Stimulated activated CD4-positive, alpha-beta T cell treated with anti-CD3 and anti-CD28 coated beads, Interleukin-2, amount 100 ng/mL, for 4 hours (primary cell): ENCODE measurements at places on chromosomes 6 and 20.

DNA sequence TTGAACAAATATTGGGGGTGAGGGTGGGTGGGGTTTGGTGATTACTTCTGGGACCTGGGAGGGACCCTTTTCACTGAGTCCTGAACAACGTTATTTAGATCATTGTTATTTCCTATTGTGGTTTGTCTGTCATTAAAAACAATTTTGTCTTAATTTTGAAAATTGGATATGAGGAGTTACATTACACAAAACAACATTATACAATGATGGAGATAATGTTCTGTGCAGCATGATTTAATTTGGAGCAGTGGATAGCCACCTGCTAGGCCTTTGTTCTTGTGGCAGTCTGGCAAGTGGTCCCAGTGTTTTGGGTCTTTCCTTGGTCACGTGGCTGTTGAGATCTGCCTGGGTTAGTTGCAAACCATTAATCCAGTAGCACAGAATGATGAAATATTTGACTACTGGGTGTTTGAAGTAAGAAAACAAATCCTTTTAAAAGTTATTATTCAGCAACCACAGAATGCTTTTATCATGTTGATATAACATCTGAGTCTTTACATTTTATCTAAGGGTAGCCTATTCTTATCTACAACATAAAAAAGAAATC is 172.8 kb downstream of the CDKAL1 start:
- DNase-seq: no peak

GRCh38 chr6:126682440-126682839 is 342.5 kb downstream of the CENPW start:
- no peak for DNase-seq

DNA sequence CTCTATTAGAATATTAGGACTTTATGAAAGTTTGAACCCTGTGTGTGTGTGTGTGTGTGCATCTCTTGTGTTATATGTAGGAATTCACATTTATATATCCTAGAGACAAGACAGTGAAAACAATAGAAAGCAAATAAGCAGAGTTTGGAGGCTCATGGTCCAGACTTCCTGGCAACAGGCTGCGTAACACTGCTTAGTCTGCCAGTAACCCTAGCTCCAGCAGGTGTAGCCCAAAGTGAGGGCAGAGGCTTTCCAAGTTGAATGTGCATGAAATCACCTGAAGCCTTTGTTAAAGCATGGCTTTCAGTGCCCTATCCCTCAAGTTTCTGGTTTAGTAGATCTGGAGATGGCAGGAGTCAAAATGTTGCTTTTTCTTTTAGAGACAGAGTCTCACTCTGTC is 569.9 kb downstream of the KIF16B start:
- no peak for DNase-seq

- no peak for DNase-seq
These were observed 363.2 kb upstream of the FLRT3 start for GRCh38 chr20:14700639-14700960.

- no peak for DNase-seq
These were observed 672 bp downstream of the CARMIL1 start for GRCh38 chr6:25279748-25280343.

- DNase-seq: no peak
These were observed 26.4 kb downstream of the CD40 start for GRCh38 chr20:46144432-46145025.

DNA sequence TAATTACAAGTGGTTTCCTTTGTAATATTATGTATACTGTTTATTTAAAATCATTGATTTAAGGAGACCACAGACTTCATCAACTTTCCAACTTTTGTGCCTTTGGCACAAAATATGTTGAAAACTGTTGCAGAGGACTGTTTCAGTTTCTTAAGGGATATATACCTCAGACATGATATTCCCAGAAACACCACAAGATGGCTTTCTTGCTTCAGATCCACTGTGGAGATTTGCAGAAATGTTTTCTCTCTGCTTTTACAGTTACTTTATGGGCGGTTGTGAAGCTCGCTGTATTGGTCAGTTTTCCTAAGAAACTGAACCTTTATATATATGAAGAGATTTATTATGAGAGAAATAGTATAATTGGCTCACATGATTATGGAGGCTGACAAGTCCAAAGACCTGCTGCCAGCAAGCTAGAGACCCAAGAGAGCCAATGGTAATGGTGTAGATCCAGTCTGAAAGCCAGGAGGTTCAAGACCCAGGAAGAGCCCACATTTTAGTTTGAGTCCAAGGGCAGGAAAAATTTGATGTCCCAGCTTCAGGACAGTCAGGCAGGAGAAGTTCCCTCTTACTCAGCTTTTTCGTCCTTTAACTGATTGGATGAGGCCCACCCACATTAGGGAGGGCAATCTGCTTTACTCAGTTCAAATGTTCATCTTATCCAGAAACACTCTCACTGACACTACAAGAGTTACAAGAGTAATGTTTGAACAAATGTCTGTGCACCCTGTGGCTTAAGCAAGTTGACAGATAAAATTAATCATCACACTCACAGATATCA is 12.8 kb downstream of the ME1 start:
- DNase-seq: no peak

DNA sequence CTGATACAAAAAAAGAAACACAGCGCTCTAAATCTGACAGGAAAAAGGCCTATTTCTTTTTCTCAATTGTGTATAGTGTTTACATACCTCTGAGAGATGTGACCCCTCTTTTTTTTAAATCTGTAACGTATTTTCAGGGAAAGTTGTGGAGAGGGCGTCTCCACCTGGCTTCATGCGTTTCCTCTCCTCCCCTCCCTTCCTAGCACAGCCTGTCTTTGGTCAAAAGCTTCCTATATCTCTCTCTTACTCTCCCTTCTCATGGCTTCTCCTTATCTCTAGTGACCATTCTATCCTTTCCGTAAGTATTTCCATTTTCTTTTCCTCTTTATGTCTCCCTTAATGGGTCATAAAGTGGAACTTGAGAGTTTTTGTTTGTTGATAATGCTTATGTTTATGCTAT is 458.9 kb downstream of the HACE1 start:
- no peak for DNase-seq

DNA sequence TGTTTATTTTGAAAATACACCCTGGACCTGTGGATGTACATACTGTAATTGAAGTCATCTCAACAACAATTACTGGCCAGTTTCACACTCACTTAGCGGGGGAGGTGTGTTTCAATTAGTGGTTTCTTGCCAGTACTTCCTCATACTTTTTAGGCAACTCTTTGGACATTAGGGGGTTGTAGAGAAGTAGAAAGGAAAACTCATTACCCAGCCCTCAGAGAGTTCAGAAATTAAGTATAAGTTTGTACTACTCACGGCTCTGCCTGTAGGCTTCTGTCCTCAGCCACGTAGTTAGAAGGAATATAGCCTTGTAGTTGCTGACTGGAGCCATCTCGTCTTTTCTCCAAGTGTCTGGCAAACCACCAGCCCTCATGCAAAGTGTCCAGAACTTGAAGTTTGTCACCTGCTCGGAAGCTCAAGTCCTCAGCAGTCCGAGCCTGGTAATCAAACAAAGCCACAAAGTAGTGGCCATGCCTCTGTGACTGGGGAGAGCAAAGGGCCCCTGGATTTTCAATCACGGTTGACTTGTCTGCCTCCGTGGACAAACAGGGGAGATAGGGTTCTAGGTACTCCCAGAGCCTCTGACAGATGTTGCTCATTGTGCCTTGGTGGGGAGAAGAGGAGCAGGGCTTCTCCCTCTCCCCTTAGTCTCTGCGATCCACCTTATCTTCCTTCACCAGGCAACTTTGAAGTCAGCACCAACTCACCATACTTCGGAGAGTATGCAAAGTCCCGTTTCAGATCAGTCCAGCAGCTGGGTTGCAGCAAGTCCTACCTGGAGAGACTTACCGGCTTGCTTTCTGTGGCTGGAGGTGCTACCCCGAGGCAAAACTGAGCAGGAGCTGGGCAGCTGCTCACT is 749 bp downstream of the FRK start:
- no peak for DNase-seq

DNA sequence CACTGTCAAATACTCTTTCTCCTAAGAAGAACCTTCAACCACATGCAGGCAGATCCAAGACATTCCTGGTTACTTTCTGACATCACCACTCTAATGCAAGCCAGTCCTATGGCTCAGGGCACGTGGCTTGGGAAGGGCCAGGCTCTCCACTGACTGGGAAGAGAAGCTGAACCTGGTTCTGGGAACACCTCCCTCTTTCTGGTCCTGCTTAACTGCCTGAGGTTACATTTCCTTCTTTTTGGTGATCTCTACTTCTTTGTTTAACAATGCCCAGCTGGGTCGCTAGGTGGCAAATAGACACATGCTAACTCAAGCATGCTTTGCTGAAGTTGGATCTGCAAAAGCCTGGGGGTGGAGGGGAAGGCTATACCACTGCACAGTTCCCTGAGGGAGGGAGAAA is 249.8 kb downstream of the GMDS start:
- no peak for DNase-seq

DNA sequence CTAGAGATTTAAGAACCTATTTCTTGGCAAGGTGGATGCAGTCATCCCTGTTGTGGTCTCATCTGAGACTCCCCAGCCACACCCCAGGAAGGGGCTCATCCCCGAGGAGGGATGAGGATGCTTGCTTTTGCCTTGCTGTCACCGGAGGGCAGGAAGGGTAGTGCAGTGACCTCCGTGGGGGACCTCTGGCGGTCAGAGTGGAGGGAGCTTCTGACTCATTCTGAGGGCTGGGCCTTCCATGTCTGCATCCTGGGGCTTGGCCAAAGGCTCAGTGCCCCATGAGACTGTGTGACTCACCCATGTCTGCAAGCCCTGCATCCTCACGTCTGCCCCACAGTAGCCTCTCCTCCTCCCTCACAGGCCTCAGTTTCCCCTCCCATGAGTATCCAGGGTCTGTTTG is 38.7 kb downstream of the UQCC2 start:
- no peak for DNase-seq

- no peak for DNase-seq
These were observed 58.0 kb downstream of the SHPRH start for GRCh38 chr6:145906144-145906543.

DNA sequence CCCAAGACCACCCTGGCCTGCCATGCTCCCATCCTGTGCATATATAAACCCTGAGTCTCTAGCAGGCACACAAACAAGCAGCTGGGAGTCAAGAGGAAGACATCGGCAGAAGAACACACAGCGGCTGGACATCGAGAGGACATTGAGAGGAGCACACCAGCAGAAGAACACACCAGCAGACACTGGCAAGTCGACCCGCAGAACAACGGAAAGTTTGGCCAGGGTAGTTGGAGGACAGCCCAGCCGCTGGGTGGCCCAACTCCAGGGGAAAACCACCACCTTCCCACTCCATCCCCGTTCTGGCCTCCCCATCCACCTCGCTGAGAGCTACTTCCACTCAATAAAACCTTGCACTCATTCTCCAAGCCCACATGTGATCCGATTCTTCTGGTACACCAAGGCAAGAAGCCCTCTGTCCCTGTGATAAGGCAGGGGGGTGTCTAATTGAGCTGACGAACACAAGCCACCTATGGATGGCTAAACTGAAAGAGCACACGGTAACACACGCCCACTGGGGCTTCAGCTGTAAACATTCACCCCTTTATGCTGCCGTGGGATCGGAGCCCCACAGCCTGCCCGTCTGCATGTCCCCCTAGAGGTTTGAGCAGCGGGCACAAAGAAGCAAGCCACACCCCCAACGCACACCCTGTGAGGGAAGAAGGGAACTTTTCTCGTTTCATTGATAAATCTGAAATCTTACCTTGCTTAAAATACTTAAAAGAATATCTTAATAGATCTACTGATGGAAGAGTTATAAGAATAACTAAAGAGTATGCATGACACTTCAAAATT is 13.8 kb downstream of the TMX4 start:
- DNase-seq: no peak

GRCh38 chr20:387520-387919 is 7.0 kb downstream of the TRIB3 start:
- DNase-seq: no peak

GRCh38 chr20:56631990-56632327 is 2.9 kb downstream of the TFAP2C start:
- no peak for DNase-seq

DNA sequence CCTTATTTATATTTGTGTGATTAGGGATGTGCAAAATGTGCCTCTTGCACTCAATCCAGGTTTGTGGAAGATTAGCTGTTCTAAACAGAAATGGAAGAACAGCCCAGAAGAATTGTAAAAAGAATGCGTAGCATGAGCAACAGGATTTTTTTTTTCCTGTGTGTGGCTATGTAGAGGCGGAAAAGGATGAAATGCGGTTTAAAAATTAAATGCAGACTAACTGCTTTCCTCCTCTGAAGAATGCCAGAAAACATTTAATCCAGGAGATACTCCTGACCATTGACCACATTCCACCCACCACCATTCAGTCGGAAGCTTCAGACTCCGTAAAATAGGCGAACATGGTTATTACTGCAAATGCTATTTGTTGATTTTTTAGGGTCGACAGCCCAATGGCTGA is 83.4 kb downstream of the BMP6 start:
- no peak for DNase-seq

- peak; percentile 76 for DNase-seq
These were observed 55.0 kb downstream of the TRIM38 start for GRCh38 chr6:26017632-26017966.

DNA sequence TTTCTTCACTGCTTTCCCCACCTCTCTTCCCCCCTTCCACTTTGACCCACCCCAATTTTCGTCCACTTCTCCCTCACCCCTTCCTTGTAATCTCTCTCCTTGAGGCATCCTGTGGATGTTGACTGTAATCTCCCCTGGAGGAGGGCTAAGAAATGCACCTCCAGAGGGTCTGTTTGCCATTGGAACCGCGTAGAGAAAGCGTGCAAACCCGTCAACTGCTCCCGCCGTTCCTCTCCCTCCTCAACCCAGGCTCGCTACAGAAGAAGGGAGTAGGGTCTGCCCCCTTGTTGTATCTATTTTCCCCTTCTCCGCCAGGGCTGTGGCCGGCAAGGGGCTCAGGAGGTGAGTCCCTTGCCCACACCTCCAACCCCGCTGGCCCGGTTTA is 502 bp upstream of the HTR1E start:
- no peak for DNase-seq

DNA sequence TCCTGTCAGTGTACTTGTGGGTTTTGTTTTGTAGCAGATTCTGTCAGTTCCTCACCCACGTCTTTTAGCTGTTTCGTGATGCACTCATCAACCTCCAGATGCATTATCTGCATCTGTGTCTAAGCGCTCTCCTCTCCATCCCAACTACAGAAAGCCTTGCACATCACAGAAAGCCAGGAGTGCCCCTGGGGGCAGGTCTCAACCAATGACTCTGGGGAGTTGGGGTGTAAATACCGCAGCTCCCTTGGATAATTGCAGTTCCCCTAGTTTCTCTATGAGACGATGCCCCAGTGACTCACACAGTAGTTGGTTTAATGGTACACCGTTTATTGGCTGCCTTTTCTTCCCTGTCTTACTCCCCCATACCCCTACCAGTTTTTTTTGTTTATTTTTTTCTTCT is 158.1 kb downstream of the SOX4 start:
- no peak for DNase-seq

DNA sequence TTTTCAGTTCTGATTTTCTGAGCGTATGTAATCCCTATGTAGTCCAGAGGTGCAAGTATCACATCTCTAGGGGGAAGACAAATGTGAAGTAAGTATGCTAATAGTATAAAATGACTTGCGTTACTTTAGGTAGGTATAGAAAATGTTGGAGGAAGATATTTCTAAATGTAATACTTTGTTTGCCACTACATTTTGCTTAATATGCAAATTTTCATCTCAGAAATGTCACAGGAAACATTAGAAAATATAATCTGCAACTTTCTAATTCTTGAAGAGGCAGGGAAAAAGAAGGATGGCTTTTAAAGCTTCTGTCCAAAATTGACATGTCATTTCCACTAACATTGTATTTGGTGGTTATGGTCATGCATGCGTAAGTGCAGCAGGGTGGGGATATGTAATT is 85.6 kb downstream of the CD2AP start:
- no peak for DNase-seq

GRCh38 chr6:106556368-106556960 is 72.8 kb downstream of the RTN4IP1 start:
- no peak for DNase-seq

GRCh38 chr20:19808498-19808897 is 50.4 kb downstream of the RIN2 start:
- no peak for DNase-seq
